ENCODE measurements at places on chromosomes 5 and 9. TPM values are rescaled to one million over a fixed set of nuclear protein-coding genes. Genes with fewer than 3 reads are reported as not detected.

DNA sequence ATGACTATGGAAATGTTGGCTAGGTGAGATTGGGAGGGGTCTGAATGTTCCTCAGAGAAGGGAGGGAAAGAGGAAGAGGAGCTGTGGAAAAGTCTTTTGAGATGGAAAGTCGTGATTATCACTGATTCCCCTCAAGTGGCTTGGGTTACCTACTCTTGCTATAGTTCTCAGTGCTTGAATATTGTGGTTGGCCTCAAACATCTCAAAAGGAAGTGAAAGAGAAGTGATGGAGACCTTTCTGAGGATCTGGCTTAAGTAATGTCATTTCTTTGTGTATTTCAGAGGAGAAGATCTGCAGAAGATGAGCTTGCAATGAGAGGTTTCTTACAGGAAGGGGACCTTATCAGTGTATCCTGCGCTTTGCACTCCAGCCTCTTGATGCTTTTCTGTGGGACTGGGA lies 5.5 kb downstream of the EXOSC2 start:
- H3K4me1 ChIP-seq: peaks cover 14% of the 10 kb centered on the region
- H3K27me3 ChIP-seq: no peaks in the 10 kb centered on the region
- peaks cover 26% of the 10 kb centered on the region for H3K36me3 ChIP-seq
- no peak overlapping the region for H3K27ac ChIP-seq
- DNase-seq: no peak
- H3K4me3 ChIP-seq: no peak overlapping the region

GRCh38 chr5:97085459-97086181 lies 56.8 kb downstream of the LIX1 start:
- H3K27me3 ChIP-seq: no peaks in the 10 kb centered on the region
- H3K36me3 ChIP-seq: no peaks in the 10 kb centered on the region
- H3K4me3 ChIP-seq: no peak overlapping the region
- no peaks in the 10 kb centered on the region for H3K4me1 ChIP-seq

DNA sequence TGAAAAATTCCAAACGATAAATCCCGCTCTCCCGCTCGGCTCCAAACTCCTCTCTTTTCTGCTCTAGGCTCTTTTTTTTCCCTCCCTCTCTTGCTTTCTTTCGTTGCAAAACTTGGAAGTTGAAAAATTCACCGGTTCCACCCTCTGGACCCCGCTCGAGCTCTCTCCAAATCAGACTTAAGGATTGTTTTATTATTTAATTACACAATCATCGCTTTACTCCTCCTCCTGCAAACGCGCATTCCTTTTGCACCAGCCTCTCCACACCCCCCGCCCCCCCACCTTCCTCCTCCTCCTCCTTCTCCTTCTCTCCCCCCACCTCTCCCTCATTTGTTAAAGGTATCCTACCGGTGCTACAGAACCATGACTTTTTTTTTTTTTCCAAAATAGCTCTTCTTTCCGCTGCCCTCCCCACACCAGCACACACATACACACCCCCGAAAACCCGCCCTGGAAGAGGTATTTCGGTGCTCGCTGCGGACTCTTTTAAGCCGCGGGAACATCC lies 535 bp upstream of the NFIB start:
- peak; percentile 62 for DNase-seq
- H3K36me3 ChIP-seq: no peaks in the 10 kb centered on the region
- no peaks in the 10 kb centered on the region for H3K27me3 ChIP-seq

DNA sequence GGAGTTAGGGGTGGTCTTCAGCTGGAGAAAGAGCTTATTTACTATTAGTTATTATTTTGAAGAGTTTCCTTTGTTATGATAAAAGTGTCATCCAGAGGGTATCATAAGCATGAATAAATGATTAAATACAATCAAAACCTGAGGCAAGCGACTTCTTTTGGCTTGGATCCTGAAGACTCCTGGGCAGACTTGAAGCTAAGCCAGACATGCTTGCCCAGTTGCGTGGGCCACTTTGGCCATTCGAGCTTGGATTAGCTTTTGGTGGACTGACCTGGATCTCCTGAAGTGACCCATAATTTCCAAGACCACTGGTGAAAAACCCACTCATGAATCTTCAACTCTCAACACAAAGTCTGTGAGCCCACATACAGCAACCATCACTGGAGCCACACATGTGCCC lies 335.8 kb downstream of the NR2F1-AS1 start:
- no peaks in the 10 kb centered on the region for H3K27me3 ChIP-seq
- H3K27ac ChIP-seq: no peak overlapping the region
- no peaks in the 10 kb centered on the region for H3K4me1 ChIP-seq
- H3K36me3 ChIP-seq: no peaks in the 10 kb centered on the region

The ANKRD34B gene
- not detected for total RNA-seq

DNA sequence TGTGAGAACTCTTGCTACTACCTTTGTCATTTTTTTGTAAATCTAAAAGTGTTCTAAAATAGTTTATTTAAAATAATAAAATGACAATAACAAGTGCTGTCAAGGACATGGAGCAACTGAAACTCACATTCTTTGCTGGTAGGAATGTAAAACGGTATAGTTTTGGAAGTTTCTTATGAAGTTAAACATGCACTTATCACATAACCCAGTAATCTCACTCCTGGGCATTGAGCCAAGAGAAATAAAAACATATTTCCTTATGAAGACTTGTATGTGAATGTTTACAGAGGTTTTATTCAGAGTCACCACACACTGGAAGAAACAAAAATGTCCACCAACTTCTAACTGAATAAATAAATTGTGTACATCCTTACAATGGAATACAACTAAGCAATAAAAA lies 46.0 kb upstream of the COL15A1 start:
- no peaks in the 10 kb centered on the region for H3K36me3 ChIP-seq
- no peak for DNase-seq
- H3K27ac ChIP-seq: no peak overlapping the region
- no peaks in the 10 kb centered on the region for H3K27me3 ChIP-seq

- H3K27me3 ChIP-seq: no peaks in the 10 kb centered on the region
- no peak overlapping the region for H3K27ac ChIP-seq
- H3K4me1 ChIP-seq: no peaks in the 10 kb centered on the region
- DNase-seq: no peak
- H3K36me3 ChIP-seq: no peaks in the 10 kb centered on the region
These were observed 42.2 kb upstream of the FSD1L start for GRCh38 chr9:105405514-105406131.

The NOXA1 gene
- 9.6 TPM for total RNA-seq

DNA sequence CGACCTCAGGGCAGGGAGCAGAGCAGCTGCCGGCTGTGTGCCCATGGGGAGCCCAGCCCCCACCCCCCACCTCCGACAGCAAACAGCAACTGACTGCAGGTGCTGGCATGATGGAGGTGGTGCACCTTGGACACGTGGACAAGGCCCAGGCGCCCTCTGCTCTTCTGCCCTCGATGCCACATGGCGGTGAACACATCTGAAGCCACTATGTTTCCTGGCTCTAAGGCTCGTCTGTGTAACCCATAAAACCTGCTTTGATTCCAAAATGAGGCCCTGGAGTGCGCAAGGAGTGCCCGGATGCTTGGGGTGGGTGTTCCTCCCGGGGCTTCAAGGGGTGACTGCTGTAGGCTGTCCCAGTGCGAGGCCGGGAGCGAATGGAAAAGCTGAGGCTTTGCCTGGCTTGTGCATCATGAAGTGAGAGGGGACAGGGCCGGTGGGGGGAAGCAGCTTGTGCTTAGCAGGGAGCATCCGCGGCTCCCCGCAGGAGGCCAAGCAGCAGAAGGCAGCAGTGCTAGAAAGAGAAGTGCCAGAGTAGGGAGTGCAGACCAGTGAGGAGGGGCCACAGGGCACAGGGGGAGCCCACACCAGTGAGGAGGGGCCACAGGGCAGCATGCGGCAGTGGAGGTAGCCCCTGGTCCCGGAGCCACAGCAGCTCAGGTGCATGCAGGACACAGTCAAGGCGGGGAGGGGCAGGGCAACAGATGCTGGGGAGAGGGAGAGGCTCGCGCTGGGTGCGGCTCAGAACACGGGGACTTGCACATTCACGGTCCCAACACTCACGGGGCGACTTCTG lies 30.0 kb downstream of the NKD2 start:
- H3K4me1 ChIP-seq: no peaks in the 10 kb centered on the region
- no peak overlapping the region for H3K27ac ChIP-seq
- H3K4me3 ChIP-seq: no peak overlapping the region
- no peak for DNase-seq
- H3K27me3 ChIP-seq: no peaks in the 10 kb centered on the region

All from thoracic aorta (tissue), 2 donors.